ENCODE measurements at places on chromosomes 6 and 20.

DNA sequence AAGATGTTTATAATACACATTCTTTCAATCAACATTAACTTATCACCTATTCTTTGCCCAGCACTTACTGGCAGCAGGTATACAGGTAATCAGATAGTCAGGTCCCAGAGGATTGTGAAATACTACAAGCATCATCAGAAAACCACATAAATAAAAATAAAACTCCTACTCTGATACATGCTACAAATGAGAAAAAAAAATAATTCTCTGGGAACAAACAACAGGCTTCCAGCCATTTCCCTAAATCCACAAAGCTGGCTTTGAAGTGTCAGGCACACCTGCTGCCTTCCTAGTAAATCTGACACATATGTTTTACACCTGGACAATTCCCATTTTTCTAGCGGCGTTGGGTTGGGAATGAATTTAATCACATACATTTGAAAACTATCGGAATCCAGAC, 384.5 kb upstream of the CDH4 start:
- DNase-seq: no peak

- no peak for DNase-seq
Measured at GRCh38 chr20:21523281-21523868, 9.5 kb upstream of the NKX2-2 start.

GRCh38 chr6:139533573-139534471, 159.4 kb upstream of the CITED2 start:
- DNase-seq: no peak

DNA sequence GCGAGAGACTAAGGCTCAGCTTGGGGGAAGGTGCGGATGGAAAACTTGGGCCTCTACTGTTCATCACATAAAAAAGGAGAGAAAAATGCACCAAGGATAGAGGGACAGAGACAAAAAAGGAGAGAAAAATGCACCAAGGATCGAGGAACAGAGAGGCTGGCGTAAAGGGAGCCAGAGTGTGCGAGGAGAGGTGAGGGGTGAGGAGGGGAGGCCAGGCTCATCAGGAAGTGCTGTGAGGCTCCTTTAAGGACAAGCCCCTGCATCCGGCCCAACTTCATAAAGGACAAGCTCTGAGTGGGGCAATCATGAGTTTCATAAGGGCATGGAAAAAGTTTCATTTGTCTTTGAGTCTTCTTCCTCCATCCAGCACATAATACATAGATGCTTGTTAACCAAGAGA, 117.2 kb upstream of the NXT1 start:
- no peak for DNase-seq

DNA sequence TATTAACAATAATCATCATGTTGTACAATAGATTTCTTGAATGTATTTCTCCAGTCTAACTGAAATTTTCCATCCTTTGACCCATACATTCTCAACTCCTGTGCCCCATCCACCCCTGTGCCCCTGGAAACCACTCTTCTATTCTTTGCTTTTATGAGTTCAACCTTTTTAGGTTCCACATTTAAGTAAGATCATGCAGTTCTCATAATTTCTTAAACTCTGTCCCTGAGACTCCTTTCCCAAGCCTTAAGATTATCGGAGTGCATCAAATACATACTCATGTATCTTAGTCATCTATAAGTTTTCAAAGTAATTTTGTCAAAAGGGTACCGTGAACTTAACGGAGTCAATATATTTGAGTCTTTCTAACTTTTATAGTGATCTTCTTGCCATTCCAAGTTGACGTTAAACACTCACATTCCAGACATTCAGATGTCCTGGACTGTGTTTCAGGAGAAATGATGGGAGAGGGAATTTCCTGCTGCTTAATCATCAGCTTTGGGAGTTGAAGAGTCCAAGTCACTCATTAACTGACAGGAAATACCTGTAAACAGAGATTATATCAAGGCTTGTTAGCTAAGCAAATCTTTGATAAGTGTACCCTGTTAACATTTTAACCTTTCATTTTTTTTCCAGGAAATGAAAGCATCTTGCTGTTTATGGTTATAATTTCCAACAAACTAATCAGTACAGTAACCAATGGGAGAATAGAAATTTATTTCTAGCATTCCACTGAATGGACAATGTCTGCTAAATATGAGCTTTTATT, 73.3 kb downstream of the ADGRG6 start:
- DNase-seq: no peak

GRCh38 chr6:105495515-105495914, 92.6 kb upstream of the PREP start:
- DNase-seq: no peak

GRCh38 chr6:26743157-26743821, 83.7 kb upstream of the ZNF322 start:
- no peak for DNase-seq

DNA sequence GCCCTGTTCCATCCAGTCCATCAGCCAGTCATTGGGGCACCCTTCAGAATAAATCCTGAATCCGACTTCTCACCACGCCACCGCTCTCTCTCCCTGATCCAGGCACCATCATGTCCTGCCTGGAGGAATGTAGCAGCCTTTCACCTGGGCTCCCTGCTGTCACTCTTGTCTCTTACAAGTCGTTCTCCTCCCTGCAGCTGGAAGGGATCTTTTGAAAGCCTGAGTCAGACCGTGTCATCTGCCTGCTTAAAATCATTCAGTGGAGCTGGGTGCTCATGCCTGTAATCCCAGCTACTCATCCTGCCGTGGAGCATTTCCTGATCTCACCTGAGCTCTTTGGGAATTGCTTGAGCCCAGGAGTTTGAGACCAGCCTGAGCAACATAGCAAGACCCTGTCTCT, 19.2 kb upstream of the KCNG1 start:
- DNase-seq: no peak

- DNase-seq: no peak
Measured at GRCh38 chr6:105769197-105769596, 316.9 kb upstream of the PRDM1 start.

DNA sequence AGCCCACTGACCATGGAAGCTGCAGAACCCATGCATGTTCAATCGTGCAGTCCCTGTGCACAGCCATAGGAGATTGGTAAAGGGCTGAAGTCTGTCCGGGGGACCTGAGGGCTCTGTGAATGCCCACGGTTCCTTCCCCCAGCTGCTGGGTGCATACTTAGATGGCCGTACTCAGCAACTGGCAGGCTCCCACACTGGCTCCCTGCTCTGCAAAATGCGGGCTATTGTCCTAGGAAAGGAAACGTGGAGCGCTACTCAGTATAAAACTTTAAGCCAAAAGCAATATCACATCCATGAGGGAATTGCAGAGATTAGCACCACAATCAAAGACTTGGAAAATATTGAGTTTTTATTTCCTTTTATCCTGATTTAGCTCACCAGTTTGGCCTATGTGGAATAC, 202.0 kb downstream of the WDR27 start:
- no peak for DNase-seq

GRCh38 chr6:27882624-27883023, 29.6 kb downstream of the OR2B2 start:
- DNase-seq: no peak

DNA sequence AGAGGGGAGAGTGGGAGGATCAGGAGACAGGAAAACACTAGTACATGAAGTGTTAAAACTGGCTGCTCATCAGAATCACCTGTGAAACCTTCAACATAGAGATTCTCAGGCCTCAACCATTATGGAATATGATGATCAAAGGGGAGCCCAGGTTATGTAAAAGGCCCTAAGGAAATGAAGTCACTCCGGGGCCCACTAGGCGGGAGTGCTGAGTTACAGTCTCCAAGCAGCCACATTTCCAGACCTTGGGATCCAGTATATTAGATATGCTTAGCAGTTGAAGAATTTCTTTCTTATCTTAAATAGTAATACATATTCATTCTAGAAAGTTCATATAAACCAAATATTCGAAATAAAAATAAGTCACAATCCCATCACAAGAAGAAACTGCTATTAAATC, 476.3 kb downstream of the PRKN start:
- no peak for DNase-seq

DNA sequence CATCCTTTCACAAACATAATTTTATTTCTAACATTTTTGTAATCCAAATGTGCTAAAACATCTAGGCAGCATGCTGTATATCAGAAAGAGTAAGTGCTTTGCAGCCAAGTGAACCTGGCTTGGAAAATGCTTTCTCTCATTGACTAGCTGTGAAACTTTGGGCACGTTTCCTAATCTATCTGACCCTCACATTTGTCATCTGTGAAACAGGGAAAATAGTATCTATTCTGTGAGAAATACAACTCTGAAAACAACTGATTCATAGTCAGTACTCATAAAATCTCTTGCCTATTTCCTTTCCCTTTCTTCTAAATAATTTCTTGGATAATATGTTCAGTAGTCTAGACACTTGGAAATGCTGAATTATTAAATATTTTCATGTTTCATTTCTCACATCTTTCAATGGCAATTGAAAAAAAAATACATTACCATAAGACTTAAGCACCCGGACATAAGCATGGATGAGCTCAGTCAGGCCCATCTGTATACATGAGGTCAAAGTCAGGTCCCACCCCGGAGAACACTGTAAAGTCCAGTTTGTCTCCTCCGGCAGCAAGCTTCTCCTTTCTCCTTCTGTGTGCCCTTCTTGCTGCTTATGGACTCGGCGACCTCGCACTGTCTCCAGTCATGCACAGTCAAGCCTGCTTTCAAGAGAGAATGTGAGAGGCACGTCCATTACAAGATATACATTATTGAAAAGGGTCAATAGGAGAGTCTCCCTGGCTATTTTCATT, 455.0 kb upstream of the SOX4 start:
- DNase-seq: no peak

- DNase-seq: no peak
Measured at GRCh38 chr6:75145976-75146375, 59.9 kb downstream of the COL12A1 start.

DNA sequence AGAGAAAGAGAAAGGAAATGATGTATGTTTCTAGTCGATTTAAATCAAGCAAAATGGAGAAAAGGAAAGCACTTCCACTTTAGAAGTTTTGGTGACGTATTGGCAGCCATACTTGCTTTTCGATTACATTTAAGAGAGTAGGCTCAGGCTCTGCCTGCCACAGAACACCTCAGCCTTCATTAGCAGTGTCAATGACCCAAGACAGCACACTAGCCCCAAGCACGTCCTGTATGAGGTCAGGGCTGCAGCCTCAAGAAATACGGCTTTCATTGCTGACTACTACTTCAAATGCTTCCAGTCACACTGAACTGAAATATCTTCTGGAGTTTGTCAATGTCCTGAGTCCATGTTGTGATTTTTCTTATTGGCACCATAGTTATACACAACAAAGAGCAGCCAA, 285.3 kb downstream of the EYA4 start:
- DNase-seq: no peak

DNA sequence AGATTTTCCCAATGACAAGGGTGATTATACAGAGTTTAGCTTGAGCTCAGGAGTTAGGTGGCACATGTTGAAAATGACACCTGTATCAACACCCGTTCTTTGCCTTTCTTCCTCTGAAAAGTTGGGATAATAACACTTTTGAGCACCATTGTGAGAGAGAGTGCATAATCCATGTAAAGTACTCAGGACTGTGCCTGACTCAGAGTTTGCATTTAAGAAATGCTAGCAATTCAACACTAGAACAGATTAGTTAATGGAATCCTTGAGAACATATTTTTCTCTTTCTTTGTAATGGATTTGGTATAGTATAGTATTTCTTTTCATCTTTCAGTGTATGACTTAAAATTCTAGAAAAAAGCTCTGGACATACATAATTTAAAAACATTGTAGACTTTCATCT, 449.2 kb downstream of the GJA1 start:
- DNase-seq: no peak

GRCh38 chr6:160124605-160125004, 3.0 kb downstream of the SLC22A1 start:
- no peak for DNase-seq

GRCh38 chr20:2816030-2816582, at the start of gene TMEM239:
Gene TMEM239 (plus strand): TSS chr20:2816364. CDS start chr20:2816555, 191 bp downstream.
- no peak for DNase-seq

GRCh38 chr20:47887477-47888080, 102.3 kb upstream of the SULF2 start:
- DNase-seq: no peak

DNA sequence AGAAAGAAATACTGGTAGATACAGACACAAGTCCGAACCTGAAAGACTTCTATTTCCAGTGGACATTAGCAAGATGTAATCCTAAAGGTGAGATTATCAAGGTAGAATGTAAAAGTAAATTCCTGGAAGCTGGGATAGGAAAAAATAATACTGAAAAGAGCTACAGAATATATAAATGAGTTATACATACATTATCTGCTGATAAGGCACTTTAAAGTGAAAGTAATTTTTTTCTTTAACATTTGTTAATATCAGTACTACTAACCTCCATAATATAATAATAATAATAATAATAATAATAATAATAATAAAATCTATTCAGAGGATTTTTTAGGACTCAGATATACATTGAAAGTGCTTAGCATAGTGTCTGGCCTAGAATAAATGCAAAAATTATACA, 102.5 kb downstream of the RFX6 start:
- DNase-seq: no peak

GRCh38 chr20:16064989-16065707, 508.1 kb downstream of the KIF16B start:
- DNase-seq: no peak

GRCh38 chr6:118617417-118617816, 34.0 kb downstream of the CEP85L start:
- no peak for DNase-seq

- DNase-seq: no peak
Measured at GRCh38 chr6:7671076-7671475, 54.8 kb upstream of the BMP6 start.

GRCh38 chr20:46550461-46550860, at the start of gene OCSTAMP:
Gene OCSTAMP (minus strand): TSS chr20:46550654. CDS start chr20:46550560, 94 bp downstream.
- no peak for DNase-seq

GRCh38 chr6:39925931-39926290, 8.4 kb downstream of the MOCS1 start:
- DNase-seq: no peak

DNA sequence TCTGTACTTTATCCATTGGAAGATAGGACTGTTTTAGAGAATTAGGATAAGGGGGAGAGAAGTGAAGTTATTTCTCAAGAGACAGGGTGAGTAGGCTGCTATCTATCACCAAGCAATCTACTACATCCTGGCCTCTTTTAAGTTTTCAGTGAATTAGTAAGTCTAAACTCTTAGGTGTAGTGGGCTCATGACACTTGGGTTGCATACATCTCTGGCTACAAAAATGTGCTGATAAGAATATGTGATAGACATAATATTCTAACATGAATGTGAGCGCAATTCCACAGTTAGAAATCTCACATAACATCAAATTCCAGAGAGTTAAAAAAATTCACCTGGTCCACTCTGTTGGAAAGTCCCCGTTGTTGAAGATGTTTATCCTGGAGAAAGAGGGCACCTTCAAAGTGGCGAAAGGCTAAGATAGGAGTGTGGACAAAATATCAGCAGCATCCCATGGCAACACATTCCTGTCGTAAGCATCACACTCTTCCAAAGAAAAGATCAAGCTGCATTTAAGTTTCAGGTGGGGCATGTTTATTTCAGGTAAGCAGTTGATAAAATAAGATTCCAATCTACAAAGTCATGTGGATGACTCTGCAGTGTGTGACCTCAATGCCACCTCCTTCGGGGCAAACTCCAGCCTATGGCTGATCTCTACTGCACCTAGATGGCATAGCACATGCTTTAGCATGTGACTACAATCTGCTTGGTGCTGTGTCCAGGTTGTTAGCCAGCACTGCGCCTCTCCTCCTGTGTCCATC, 111.7 kb upstream of the NEDD9 start:
- DNase-seq: no peak
